Hematopoietic multipotent progenitor cell treated with erythropoietin and hydrocortisone succinate and interleukin-3 and kit ligand, for 17 days (in vitro differentiated cells): ENCODE measurements at places on chromosomes 6 and 20.

- DNase-seq: no peak
Measured at GRCh38 chr20:24273251-24273650, 196.2 kb upstream of the SYNDIG1 start.

GRCh38 chr6:45727819-45728449, 287.7 kb downstream of the CLIC5 start:
- no peak for DNase-seq

DNA sequence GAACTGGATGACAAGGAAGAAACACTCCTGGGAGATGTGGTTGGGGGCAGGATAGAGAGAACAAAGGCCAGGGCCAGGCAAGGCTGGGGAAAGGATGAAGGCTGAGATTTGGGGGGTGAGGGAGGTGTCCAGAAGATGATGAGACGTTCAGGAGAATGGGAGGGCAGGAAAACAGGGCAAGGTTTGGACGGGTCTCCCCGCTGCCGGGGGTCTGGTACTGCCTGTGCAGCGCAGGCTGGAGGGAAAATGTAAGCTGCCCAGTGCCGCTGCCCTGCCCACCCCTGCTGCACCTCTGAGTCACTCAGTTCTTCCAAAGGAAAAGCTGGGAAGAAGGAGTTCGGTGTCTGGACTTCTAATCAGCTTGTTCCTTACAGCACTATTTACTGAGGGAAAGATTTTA, 130.9 kb downstream of the DTNBP1 start:
- no peak for DNase-seq

- DNase-seq: no peak
Measured at GRCh38 chr20:55650657-55651360, 354.5 kb downstream of the CBLN4 start.

GRCh38 chr6:81878479-81878878, 126.0 kb upstream of the TENT5A start:
- DNase-seq: no peak

DNA sequence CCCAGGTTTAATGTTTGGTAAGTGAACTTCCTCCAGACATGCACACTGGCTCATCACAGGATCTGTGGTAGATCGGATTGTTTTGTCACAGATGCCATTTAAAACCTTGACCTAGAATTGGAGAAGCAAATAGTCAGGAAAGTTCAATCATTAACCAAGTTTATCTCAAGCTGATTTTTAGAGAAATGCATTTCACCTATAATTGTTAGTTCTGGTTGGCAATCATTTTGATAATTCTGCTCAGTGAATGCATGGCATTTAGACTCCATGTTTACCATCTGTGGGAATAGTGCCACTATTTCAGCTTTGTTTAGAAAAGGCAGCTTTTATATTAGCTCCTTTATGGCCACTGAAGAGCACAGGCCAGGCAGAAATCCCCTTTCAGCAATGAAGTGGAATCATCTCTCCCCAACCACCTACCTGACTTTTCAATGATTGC, 73.9 kb upstream of the IPCEF1 start:
- DNase-seq: no peak

- peak; percentile 42 for DNase-seq
Measured at GRCh38 chr6:157981395-157982101, at the start of gene SYNJ2. TSS of gene SYNJ2 (plus strand) at chr6:157981863. CDS start at chr6:157981962, 99 bp downstream.
